Muscle of arm (tissue), 14 donors: ENCODE measurements at places on chromosomes 1 and 21. TPM values are rescaled to one million over a fixed set of nuclear protein-coding genes. Genes with fewer than 3 reads are reported as not detected.

The SLC25A34 gene
- polyA plus RNA-seq = 2.8 TPM

The UHMK1 gene
- 27.5 TPM for polyA plus RNA-seq

The LHX8 gene
- not detected for polyA plus RNA-seq

GRCh38 chr1:110850627-110851026 is 22.3 kb upstream of the CD53 start:
- no peak for DNase-seq

DNA sequence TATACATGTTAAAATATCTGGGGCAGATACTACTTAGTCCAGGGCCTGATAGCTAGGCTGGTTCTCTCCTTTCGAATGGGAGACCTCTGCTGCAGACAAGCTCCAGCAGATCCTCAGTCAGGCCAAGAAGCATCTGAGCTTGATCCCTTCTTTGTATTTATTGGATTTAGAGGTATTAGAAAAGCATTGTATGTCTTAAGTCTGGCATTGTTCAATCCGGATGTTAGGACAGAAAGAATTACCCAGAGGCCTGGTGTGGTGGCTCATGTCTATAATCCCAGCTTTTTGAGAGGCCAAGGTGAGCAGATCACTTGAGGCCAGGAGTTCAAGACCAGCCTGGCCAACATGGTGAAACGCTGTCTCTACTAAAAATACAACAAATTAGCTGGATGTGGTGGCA is 21.2 kb upstream of the EYA3 start:
- DNase-seq = no peak

DNA sequence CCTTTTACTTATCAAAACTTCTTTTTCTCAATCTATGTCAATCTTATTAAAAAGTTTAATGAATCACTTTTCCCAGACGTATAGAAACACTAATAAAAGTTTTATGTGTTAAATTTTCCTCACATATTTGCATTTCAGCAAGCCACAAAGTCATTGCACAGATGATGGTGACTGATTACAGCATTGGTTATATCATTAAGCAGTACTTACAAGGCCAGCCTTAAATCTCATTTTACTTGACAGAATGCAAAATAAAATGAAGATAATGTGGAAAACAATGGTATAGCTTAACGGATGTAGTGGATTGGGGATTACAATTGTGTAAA is 39.5 kb downstream of the TMEM200B start:
- no peak for DNase-seq

DNA sequence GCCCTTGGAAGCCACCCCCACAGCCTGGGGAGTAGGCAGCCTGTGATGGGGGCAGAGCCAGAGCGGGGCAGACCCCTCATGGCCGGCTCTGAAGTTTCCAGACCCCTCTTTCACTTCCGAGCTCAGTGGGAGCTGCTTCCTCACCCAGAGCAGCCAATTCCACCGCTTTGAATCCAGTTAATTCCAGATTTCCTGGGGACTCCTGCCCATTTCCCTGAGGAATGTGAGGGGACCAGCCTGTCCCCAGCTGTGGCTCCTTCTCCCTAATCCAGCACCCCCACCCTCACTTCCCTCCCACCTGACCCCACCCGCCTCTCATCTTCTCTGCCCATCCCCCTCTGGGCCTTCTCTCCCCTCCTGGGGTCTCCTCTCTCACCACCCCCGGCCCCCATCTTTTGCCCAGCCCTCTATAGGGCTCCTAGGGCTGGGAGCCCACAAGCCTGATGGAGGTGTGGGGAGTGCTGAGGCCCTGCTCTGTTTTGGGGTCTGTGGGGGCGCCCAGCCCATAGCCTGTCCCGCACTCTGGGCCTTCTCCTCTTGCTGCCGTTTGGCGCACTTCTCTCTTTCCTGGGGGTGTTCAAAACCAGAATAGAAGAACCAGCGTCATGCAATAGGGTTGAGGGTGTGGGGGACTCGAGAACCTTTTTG is 26.2 kb upstream of the TNFRSF1B start:
- DNase-seq = no peak

GRCh38 chr21:37367703-37368540 is 1.3 kb downstream of the DYRK1A start:
- DNase-seq = peak; percentile 41

GRCh38 chr1:23722652-23723051 is 20.6 kb upstream of the ELOA start:
- DNase-seq = no peak

The CA6 gene
- not detected for polyA plus RNA-seq

GRCh38 chr1:14849038-14849437 is 250.6 kb downstream of the KAZN start:
- DNase-seq = peak; percentile 10

The NHLH1 gene
- polyA plus RNA-seq = 0.21 TPM

The SAMSN1 gene
- 1.6 TPM for polyA plus RNA-seq

DNA sequence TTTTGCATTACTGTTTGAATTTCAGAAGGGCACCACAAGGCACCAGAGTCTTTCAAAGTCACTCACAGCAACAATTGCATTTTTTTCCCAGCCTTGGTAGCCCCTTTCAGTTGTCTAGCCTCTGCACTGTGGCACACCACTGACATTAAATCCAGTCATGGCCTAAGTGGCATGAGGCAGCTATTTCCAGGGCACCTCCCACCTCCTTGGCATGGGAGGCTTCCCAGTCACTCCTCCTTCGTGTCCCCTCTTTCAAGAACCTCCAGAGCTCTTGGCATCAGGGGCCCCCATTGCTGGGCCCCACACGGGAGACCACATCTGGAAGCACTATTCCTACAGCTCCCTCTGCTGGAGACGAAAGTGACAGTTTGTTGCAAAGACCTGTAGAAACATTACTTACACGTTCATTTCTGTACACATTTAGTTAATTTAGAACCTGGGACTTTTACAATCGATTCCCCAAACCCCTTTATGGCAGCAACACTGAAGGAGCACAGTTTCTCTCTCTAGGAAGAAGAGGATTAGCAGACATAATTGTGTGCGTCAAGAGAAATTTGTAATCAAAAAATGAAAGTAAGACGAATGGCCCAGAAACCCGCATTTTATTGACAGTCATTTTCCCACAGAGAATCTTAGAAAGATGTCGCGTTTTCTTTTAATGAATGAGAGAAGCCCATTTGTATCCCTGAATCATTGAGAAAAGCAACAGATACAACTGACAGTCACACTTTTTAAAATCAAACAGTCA is 5.7 kb upstream of the CHD5 start:
- no peak for DNase-seq

DNA sequence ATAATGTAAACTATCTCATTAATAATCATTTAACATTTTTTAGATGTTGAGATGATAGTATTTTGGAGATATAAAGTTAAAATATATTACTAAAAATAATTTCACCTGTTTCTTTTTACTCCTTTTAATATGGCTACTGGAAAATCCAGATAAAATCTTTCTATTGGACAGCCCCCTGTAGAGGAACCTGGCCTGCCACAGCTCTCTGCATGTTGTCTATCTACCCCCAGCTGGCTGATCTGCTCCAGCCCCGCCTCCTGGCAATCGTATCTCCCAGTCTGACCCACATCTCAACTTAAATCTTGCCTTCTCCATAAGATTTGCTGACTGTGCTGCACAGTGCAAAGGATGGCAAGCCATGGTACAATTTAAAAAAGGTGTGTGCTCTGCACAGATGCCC is 182.8 kb downstream of the SIPA1L2 start:
- DNase-seq = no peak

DNA sequence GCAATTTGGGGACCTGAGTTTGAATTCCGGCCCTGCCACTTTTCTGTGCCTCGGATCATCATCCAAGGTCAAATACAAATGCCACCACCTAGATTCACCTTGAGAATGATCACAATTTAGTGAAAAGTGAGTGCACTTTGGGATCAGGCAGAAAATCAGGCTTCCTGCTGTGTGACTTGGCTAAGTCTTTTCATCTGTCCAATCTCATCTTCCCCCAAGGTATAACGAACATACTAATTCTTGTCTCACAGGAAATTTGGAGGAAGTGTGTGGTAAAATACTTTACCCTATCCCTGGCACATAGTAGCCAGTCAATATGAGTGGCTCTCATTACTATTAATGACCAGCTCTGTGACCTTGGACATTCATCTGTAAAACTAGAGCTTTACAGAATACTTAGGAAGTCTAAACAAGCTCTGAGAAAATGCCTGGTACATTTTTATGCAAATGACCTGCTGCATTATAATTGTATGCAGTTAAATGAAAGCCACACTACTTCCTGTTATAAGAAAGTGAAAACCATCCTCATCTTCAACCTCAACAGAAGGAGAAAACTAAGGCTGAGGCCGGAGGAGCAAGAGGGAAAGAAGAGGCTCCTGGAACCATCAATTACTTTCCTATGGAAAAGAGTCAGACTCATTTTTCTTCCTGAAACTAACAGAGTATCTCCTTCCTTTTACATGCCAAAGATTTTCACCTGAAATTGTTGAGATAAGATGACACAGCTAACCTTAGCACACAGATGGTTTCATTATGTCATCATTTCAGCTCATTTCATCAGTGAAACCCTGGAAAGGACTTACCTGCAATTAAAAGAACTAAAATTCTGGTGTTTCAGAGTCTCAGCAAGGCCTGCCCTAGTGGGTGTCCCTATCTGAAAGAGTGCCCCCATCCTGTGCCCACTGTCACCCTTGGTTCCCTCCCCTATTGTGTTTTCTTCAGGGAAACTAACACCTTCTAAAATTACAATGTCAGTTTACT is 32.6 kb upstream of the RGS8 start:
- no peak for DNase-seq

- DNase-seq = no peak
These were observed 2.6 kb downstream of the AIDA start for GRCh38 chr1:222709700-222710153.

DNA sequence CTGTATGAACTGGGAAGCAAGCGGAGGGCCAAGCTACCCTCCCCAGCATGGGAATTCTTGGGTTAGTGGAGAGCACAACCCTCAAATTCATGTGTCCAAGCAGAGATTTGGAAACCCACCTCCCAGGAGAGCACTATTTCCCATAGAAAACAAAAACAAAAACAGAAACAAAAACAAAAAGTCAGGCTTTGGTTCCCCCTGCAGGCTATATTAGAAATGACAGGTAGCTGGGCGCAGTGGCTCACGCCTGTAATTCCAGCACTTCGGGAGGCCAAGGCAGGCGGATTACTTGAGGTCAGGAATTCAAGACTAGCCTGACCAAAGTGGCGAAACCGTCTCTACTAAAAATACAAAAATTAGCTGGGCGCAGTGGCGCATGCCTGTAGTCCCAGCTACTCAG is 10.8 kb downstream of the MINDY1 start:
- DNase-seq = peak; percentile 42

The EPB41 gene
- polyA plus RNA-seq = 12.6 TPM

The C1orf167 gene
- polyA plus RNA-seq = 6.5 TPM

- no peak for DNase-seq
These were observed 68.4 kb upstream of the SSBP3 start for GRCh38 chr1:54474310-54475251.

The ADAM30 gene
- not detected for polyA plus RNA-seq

The SLC2A5 gene
- polyA plus RNA-seq = 7.6 TPM

GRCh38 chr21:40299451-40299850 is 432.2 kb downstream of the PCP4 start:
- DNase-seq = peak; percentile 4

DNA sequence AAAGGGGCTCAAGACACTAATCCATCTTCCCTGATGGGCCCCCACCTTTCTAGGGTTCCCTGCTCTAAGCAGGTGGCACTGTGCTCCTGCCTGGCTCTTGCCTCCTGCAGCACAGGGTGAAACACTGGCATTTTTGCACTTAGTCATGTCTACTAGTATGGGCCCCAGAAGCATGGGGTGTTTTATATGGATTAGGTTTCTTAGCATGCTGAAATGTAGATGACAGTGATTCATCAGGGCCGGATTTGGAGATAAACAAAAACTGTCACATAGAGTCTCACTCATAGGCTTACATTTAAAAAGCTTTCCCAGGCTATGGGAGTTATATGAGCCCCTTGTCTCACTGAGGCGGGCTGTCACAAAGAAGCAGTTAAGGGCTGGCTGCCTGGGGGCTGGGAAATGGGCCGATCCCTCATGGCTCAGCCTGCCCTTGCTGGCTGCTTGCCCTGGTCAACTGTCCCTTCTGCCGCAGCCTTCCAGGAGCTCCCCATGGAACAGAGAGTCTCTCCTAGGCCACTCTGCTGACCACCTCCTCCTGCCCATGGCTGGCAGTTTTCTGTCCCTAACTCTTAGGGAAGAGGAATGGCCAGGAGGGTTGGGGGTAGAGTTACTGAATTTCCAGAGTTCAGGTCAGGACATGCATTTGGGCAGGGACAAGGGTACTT is 6.5 kb downstream of the GALNT2 start:
- no peak for DNase-seq

DNA sequence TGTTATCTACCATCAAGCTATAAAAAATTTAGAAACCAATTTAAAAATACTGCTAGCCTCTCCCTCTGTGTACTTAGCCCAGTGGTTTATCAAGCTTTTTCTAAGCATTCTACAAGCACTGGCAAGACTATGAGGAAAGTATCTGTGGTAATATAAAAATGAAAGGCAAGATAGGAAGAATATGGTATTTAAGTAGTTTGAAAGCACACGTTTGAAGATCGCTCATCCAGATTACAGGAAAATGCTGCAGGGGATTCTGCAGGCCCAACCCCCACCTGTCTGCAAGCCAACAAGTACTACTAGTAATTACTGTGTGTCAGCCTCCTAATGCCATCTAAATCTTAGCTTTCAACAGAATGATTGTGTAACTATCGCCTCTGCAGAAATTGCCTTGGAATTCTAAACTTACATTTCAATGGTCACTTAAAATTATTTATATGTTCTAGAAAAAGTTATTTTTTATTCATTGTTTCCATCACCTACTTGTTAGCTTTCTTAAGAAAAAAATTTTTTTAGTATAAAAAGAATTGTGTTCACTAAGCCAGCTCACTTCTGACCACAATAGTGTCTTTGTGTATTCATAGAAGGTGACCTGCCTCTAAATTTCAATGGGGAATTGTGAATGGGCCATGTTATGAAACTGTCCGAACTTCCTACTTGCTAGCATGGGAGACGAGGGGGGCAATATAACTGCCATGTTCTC is 8.5 kb downstream of the ERRFI1 start:
- no peak for DNase-seq

The SMIM12 gene
- polyA plus RNA-seq = 23.5 TPM

DNA sequence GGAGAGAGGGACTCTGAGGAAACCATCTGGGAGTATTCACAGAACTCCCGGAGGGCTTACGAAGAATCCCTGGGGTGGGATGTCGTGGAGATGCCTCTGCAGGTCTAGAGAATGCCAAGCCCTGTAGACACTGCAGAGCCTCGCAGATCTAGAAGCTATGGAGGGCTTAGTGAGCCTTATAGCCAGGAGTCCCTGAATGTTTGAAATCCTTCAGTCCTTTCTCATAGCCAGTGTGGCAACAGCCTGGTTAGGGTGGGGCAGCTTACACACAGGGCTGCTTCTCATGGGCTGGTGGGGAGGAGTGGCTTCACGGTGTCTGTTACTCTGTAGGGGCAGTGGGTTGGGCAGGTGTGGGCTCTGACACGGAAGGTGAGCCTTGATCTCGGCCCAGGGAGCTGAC is 44.2 kb upstream of the KDM4A start:
- no peak for DNase-seq
